ENCODE measurements at places on chromosomes 16 and 17.

- DNase-seq = no peak
Observed at GRCh38 chr16:56351481-56351880, 73.9 kb downstream of the AMFR start.

- no peak for DNase-seq
Observed at GRCh38 chr17:57781386-57782061, 36.4 kb upstream of the CCDC182 start.

DNA sequence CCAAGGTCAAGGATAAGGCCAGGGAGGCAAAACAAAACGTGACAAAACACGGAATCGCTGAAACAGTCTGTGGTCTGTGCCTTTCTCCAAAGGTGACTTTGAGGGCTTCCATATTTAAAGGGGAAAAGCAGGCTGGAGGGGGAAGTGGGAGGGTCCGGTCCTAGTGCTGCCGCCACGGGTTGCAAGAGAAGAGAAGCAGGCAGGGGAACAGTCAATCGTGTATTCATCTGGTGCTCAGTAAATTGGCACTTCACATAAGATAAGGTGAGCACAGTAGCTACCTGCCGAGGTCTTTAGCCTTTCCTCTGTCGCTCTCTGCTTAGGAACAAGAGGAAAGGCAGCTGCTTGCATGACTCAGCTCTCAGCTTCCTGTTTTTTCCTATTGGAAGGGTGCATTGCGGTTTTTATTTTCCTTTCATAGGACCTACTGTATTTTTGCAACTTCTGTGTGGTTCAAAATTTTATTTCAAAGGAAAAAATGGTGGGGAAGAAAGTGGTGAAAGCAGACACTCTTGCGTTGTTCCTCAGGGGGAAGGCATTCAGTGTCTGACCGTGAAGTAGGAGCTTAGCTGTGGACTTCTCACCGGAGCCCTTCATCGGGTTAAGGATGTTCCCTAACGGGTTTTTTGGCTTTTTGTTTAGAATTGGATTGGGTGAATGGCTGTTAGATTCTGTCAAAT, 7.1 kb upstream of the LGALS3BP start:
- no peak for DNase-seq

- DNase-seq = no peak
Observed at GRCh38 chr16:17835118-17835876, 364.5 kb upstream of the XYLT1 start.

GRCh38 chr17:2835780-2836179, 39.5 kb downstream of the RAP1GAP2 start:
- DNase-seq = no peak

GRCh38 chr16:9660898-9661297, 521.3 kb downstream of the GRIN2A start:
- DNase-seq = no peak

DNA sequence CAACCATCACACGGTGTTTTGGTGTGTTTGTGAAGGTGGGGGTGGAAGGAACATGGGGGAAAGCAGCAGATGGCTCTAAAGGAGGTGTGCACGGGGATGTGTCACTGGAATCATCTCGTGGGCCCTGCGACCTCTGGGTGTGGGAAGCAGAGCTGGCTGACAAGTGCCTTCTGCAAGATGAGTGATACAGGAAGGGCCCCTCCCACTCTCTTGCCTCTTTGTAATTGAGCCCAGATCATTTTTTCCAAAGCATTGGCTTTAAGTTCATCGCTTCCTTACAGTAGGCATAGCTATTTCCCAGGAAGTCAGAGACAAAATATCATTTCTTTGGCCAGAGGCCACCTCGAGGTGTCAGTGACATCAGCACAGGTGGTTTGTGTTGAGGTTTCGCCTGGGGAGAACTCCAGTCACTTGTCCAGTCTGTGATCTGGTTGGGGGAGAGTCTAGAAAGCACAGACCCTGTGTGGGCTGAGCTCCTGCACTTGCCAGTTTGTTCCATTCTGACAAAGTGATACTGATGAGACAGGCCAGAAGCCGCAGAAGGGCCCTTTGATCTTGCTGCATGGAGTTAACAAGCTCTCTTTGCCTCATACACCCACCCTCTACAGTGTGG, 20.6 kb upstream of the SNTB2 start:
- DNase-seq = no peak

- DNase-seq = no peak
Observed at GRCh38 chr16:46718214-46718613, 28.8 kb downstream of the ORC6 start.

DNA sequence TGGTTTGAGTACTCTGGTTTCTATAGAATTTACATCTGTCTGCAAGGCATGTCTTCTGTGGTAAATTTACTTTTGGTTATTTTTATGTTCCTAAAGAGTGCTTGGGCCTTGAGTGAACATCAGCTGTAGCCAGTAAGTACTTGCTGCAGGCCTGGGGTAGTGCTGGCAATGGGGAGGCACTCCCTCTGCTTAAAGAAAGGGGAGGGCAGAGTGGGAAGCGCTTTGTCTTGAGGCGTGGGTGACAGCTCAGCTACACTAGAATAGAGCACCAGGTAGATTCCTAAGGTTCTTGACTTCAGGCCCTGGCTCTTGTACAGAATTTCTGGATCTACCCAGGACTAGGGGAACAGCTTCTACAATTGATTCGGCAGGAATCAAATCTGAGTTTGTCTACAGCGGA, 50.6 kb downstream of the MPHOSPH6 start:
- DNase-seq = no peak

GRCh38 chr17:82964851-82965341, 114.5 kb upstream of the METRNL start:
- DNase-seq = no peak

- DNase-seq = no peak
Observed at GRCh38 chr17:82149401-82150099, 51.5 kb upstream of the FASN start.

DNA sequence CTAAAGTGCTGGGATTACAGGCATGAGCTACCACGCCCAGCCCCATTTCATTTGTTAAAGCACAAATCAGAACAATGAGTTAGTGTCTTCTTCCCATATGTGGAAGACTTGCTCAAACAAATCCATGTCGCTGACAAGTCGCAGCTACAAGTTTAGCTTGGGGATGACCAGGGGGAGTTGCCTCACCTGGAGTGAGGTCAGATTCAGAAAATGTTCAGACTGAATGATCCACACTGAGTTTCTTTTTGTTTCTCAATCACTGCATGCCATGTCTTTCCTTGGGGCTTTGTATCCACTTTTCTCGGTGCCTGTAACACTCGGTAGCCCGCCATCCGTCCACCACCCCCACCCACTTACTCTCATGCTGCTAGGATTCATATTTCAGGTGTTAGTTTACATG, 437.3 kb upstream of the DYNLRB2 start:
- no peak for DNase-seq

- no peak for DNase-seq
Observed at GRCh38 chr17:54749157-54749556, 151.5 kb upstream of the TOM1L1 start.

- DNase-seq = no peak
Observed at GRCh38 chr17:47877368-47878034, 18.5 kb upstream of the SP2 start.

DNA sequence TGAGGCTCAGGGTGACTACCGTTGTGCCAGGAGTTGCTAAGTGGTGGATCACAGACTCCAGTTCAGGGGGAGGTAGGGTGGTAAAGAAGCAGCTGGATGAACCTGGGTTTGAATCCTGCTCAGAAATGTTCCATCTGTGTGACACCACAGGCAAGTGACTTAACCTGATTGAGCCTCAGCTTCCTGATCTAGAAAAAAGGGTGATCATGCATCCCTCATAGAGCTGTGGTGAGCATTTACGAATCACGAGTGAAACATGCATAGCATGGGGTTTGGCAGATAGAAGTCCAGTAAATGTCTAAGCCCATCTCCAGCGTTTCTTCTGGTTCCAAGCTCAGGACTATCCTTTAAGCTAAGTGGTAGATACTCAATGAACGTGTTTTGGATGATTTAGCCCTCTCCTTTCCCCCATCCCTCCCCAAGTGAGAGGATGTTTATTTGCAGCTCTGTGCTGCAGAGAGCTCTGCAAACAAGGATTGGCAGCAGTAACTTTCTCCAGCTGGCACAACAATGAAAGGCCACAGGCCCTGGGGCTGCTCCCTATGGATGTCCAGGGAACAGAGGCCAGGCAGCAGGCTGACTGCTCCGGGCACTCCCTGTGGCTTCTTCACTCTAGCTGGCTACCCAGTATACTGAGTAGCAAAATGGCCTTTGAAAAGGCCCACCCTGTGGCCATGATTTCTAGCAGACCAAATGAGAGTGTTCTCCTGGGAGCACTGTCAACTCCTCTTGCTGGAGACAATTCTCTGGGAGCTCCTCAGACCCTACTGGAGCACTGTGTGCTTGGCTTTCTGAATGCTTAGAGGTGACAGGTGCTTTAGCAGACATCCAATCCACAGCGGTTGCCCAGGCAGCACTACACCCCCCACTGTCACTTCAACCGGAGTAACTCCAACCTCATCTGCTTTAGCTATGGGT, 21.3 kb downstream of the CA4 start:
- no peak for DNase-seq

DNA sequence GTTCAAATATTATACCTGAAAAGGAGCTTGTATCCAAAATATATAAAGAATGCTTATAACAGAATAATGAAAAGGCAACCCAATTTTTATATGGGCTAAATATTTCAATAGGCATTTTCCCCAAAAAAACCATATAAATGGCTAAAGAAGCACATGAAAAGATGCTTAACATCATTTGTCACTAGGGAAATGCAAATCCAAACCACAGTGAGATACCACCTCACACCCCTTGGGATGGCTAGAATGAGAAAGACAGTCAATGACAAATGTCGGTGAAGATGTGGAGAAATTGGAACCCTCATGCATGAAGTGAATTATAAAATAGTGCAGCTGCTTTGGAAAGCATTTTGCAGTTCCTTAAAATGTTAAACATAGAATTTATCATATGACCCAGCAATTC, 3.1 kb downstream of the TNFRSF13B start:
- no peak for DNase-seq
